ENCODE measurements at places on chromosomes 11 and 22.

- DNase-seq = peak; percentile 52
These were observed 87.2 kb downstream of the PHF21A start for GRCh38 chr11:46034041-46034440.

DNA sequence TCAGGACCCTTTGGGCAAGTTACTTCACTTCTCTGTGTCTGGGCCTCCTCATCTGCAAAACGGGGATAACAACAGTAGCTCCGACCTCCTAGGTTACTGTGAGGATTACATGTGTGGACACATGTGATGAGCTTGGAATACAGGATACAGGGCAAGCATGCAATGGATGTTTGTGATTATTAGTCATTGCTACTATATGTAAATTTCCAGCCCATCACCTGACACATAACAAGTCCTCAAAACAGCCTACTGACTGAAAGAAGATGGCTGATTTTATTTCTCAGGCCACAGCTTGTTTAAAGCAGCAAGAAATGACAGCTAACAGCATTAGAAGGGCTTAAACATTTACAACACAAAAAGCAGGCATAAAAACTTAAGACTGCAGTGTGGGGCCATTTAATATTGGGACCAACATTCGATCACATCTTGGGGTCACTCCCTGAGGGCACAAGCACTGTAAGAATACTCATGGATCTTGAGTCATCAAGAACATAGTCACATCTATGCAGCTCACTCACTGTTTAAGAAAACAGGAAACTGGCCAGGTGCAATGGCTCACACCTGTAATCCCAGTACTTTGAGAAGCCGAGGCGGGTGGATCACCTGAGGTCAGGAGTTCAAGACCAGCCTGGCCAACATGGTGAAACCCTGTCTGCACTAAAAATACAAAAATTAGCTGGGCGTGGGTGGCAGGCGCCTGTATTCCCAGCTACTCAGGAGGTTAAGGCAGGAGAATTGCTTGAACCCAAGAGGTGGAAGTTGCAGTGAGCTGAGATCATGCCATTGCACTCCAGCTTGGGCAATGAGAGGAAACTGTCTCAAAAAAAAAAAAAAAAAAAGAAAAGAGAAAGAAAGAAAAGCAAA is 49.5 kb downstream of the ABTB2 start:
- no peak for DNase-seq

- no peak for DNase-seq
These were observed 78.2 kb downstream of the C11orf58 start for GRCh38 chr11:16816358-16817270.

DNA sequence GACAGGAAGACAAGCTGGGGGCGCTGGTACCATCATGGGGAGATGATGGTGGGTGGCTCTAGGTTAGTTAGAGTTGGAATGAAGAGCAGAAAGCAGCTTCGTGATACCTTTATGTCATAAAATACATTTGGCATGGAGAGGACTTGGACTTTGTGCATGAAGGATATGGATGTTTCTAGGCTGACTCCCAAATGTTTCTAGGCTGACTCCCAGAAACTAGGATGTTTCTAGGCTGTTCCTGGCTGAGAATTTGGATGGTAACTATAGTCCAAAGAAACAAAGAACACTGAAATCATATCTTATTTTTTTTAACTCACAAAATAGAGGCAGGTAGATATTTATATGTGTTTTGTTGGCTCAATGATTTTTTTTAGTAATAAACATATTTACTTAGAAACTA is 89.4 kb upstream of the VPREB1 start:
- no peak for DNase-seq

GRCh38 chr22:49583886-49584505 is 243.7 kb downstream of the BRD1 start:
- no peak for DNase-seq

DNA sequence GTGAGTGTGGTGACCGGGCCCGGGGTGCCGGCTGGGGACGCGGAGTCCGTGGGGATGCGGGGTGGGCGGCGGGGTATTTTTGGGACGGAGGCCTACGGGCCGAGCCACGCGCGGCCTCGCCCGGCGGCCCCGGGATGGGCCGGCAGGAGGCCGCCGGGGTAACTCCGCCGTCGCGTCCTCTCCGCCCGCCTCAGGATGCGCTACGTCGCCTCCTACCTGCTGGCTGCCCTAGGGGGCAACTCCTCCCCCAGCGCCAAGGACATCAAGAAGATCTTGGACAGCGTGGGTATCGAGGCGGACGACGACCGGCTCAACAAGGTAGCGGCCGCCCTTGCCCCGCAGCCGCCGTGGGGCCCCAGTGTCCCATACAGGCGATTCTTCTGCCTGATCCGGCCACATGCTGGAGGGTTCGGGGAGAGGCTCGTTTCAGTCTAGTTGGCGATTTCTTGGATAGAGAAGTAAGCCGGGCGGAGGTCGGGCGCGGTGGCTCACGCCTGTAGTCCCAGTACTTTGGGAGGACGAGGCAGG is 337 bp downstream of the RPLP2 start:
- no peak for DNase-seq

DNA sequence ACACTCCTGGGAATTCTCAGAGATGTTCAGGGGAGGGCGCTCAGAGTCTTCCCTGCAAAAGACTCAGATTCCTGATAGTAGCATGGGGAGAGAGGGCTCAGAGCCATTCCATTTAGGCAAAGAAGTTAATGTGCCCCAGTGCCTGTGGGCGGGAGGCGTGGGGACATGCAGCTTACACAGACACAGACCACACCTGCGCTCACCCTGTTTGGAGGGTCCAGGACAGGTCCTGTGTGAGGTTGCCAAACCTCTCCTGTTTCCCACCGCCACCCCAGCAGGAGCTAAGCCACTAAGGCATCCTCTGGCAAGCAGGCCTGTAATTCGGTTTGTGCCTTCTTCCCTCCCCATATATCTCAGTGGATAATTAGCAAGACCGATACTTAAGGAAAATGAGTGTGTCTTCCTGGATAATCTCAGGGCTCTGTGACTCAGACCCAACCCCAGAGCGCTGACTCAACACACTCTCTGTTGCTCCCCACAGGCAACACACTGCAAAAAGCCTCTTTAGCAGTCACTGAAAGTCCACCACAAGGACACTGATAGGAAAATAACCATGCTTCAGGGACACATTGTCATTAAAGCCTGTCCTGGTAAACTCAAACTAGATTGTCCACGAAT is 118.9 kb upstream of the LMO1 start:
- DNase-seq = peak; percentile 22

DNA sequence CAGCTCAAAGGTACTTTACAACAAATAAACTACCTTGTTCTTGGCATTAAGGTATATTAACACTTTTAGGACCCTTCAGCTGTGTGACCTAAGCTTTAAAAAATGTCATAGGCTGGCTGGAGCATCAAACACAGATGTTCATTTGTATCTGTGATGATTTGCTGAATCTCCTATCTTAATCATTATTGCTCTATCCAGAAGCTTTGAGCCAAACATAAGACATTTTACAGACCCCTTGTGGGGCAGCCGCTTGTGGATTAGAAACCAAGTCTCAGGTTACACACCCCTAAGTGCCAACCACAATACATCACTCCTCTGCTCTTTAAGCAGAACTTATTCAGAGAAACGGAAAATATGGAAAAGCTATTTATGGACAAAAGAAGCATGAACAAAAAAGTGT is 394.2 kb upstream of the CCDC90B start:
- DNase-seq = no peak

- DNase-seq = no peak
These were observed 22.1 kb upstream of the NNMT start for GRCh38 chr11:114273890-114274635.

- peak; percentile 93 for DNase-seq
These were observed 73.5 kb upstream of the PPARA start for GRCh38 chr22:46076651-46077339.

- peak; percentile 100 for DNase-seq
These were observed 63.4 kb downstream of the NRXN2 start for GRCh38 chr11:64659417-64660144.

DNA sequence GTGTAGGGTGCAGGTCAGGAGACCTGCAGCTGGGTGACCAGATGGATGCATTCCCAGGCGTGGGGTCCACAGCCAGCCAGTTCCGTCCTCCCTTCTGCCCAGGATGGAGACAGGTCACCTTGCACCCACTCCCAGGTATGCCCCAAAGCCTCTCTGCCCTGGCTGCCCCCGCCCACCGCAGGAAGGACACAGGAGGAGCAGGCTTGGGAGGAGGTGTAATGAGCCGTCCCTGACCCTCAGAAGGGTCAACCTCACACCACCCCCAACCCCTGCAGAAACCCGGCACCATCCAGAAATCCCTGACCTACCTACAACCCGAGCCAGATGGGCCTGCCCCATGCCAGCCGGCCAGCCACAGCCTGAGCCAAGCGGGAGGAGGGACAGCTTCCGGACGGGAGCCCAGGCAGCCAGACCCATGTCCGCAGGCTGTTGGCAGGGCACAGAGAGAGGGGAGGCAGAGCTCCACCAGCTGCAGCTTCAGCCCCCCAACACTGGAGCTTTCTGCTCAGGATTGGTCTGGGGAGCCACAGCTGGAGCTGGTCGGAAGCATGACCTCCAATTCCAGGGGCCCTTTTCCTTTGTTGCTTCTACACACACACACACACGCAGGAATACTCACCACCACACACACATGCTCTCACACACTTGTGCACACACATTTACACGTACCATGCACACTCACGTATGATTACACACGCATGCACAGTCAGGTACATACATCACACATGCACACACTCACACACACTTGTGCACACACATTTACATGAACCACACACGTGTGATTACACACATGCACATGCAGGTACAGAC is 5.3 kb downstream of the IFITM10 start:
- no peak for DNase-seq

DNA sequence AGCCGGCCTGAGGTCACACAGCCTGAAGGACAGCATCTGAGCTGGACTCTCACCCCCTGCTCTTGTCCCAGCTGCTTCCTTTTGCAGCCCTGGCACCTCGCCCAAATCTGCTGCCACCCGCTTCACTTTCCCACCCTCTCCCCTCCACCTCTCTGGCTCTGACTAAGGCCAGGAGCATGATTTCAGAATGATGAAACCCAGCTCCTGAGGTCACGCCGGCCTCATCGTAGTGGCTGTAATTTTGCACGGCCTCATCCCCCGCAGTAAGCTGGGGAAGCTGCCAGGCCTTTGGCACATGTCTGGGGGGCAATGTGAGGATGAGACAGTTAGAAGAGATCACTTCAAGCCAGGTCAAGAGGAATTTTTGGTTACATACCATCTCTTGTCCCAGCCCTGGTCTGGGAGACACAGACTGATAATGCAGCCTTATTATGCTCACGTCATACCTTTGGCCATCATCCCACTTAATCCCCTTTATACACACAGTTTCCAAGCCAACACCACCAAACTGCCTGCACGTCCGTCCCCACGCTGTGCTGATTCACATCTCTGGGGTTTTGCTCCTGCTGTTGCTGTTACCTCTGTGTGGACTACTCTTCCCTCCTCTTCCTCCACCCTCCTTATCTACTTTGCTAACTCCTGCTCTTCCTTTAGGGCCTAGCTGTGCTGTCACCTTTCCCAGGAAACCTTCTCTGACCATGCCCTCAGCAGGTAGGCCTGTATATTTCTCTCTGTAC is 58.1 kb downstream of the CHRDL2 start:
- DNase-seq = peak; percentile 98
